Fibroblast of lung (primary cell): ENCODE measurements at places on chromosomes 4 and X.

GRCh38 chr4:111717921-111718320, 427.3 kb upstream of the FAM241A start:
- no peak overlapping the region for H3K4me3 ChIP-seq
- H3K36me3 ChIP-seq = no peaks in the 10 kb centered on the region
- DNase-seq = no peak
- H3K27me3 ChIP-seq = no peaks in the 10 kb centered on the region

DNA sequence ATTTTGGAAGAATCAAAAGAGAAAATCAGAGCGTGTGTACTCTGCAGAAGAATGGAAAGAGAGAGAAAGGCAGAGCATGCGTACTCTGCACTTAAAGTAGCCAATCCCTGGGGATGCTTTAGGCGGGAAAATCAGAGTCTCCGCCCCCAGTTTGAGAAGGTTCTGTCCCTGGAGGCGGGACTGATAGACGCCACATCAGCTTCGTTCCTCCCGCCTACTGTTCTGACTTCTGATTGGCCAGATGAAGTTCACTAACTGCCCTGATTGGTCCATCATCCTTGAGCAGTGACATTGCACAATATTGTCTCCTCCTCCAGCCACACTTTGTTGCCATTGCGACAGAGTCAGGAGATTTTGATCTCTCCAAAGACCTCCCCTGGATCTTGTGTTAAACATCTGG, 23.8 kb downstream of the SSX1 start:
- H3K4me1 ChIP-seq = no peaks in the 10 kb centered on the region
- DNase-seq = no peak
- no peaks in the 10 kb centered on the region for H3K27me3 ChIP-seq
- H3K36me3 ChIP-seq = no peaks in the 10 kb centered on the region
- no peak overlapping the region for H3K27ac ChIP-seq

GRCh38 chrX:96591421-96591820, 93.2 kb upstream of the DIAPH2 start:
- H3K4me1 ChIP-seq = no peaks in the 10 kb centered on the region
- no peak overlapping the region for H3K4me3 ChIP-seq
- no peaks in the 10 kb centered on the region for H3K36me3 ChIP-seq
- H3K27ac ChIP-seq = no peak overlapping the region

DNA sequence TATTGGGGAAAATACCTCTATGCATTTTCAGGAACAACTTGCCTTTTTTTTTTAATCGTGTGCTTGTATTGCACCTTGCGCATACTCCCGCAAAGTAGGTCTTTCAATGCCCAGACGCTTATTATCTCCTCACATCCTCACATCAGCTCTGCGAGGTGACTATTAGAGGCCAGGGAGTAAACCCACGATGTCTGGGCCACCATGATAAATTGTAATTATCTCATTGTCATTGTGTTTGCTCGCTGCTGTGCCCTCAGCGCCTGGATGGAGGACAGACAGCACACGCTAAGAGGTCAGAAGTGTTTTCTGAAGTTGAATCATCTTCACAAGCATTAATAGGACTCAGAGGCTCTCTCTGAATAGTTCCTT, 1.0 kb upstream of the RELL1 start:
- no peak overlapping the region for H3K27ac ChIP-seq
- H3K4me3 ChIP-seq = peak overlapping the region; percentile 64
- no peaks in the 10 kb centered on the region for H3K36me3 ChIP-seq
- DNase-seq = no peak

DNA sequence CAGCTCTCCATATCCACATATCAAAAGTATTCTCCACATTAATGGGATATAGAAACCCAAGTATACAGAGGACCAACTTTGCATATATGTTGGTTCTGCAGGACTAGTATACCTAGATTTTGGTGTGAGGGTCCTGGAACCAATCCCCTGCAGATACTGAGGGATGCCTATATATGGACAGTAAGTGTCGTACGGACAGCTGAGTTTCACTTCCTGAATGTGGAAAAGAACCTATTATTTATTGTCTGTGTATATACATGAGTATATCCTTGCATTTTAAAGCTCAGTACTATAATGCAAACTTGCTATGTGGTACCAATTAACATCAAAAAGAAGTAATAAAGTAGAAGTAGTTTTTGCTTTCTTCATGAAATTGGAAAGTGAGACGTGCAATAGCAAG, 101.9 kb downstream of the FBXW7 start:
- no peak overlapping the region for H3K27ac ChIP-seq
- no peak overlapping the region for H3K4me3 ChIP-seq
- no peak for DNase-seq

DNA sequence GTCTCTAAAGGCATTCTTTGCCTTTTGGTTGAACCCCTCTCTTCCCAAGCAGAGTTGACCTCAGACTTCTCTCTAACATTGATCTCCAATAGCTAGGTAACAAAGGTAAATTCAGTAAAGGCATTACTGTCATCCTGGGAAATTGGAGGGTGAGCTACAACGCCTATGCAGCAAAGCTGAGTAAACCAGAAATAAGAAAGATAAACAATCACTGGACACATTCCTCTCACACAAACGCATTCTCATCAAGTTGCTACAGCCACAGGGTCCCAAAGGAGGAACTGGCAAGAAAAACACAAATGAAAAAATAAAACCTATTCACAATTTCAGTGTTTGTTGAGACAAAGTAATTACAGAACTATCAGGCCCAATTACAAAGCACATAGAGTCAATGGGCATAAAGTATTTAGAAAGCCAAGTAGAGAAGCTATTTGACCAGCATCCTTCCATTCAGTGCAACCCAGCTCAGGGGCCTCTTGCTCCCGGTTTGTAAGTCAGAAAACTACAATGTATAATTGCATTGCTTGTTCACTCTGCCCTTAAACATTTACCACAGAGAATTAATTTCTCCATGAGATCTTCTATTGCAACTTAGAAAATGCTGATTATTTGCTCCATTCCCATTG, 967.7 kb downstream of the PCDH7 start:
- H3K27ac ChIP-seq = no peak overlapping the region
- H3K4me1 ChIP-seq = no peaks in the 10 kb centered on the region
- no peak overlapping the region for H3K4me3 ChIP-seq
- no peaks in the 10 kb centered on the region for H3K36me3 ChIP-seq
- no peaks in the 10 kb centered on the region for H3K27me3 ChIP-seq

DNA sequence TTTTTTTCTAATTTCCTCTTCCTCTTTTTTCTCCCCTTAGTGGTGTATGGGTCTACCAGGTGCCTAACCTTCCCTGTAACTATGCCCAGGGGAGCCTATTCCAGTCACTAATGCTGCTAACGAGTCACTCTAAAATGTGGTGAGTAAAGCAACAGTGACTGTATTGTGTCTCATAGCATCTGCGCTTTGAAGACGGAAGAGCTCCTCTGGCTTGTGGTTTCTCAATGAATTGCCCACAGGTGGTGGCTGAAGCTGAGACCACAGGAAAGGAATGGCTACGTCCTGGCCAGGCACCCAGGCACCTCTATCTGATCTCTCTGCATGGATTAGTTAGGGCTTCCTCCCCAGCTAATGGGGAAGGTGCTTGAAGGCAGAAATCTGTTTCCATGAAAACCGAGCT, 763.5 kb upstream of the FRG1 start:
- no peak for DNase-seq
- no peaks in the 10 kb centered on the region for H3K4me1 ChIP-seq

DNA sequence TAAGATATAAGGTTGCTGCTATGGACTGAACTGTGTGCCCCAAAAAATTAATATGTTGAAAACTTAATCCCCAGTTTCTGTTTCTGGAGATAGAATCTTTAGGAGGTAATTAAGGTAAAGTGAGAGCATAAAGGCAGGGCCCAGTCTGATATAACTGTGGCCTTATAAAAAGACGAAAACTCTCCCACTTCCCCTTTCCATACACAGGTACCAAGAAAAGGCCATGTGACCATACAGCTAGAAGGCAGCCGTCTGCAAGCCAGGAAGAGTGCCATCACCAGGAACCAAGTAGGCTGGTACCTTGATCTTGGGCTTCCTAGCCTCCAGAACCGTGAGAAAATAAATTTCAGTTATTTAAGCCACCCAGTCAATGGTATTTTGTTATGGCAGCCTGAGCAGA, 550.3 kb downstream of the SMARCA1 start:
- DNase-seq = no peak
- H3K36me3 ChIP-seq = no peaks in the 10 kb centered on the region
- H3K4me3 ChIP-seq = no peak overlapping the region
- no peaks in the 10 kb centered on the region for H3K4me1 ChIP-seq

GRCh38 chrX:30504309-30504708, 73.3 kb downstream of the TASL start:
- peak; percentile 56 for DNase-seq
- H3K36me3 ChIP-seq = no peaks in the 10 kb centered on the region
- H3K27ac ChIP-seq = no peak overlapping the region
- no peaks in the 10 kb centered on the region for H3K4me1 ChIP-seq
- H3K27me3 ChIP-seq = no peaks in the 10 kb centered on the region

DNA sequence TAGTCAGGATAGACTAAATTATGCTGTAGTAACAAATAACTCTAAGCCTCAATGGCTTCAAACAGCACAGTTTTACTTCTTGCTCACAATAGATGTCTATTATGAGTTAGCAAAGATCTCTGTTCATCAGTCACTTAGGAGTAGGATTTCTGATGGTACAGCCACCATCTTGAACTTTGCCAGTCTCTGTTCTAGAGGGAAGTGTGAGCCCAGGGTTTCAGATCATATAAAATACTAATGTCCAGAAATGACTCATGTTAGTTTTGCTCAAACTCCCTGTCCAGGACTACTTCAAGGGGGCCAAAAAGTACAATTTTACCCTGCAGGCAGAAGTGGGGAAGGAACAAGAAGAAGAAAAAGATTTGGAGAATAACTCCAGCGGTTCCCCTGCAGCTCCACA, 77.1 kb upstream of the LSM6 start:
- no peak for DNase-seq
- no peaks in the 10 kb centered on the region for H3K36me3 ChIP-seq

DNA sequence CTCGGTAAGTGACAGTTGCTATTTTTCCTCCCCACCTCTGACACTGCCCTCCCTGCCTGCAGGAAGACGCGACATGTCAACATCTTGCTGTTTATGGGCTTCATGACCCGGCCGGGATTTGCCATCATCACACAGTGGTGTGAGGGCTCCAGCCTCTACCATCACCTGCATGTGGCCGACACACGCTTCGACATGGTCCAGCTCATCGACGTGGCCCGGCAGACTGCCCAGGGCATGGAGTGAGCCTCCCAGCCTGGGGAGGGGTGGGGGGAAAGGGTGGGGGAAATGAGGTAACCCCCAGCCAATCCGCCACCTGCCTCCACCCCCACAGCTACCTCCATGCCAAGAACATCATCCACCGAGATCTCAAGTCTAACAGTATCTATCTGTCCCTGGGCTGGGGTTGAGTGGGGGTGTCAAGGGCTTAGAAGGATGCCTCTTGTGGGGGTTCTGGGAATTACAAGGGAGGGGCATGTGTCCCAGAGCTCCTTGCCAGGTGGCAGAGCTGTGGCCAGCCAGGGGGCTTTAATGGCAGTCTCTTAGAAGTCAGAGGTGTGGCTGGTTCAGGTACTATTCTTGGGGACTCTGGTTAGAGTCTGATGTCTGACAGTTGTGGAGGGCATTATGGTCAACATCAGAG, 7.8 kb downstream of the ARAF start:
- no peak for DNase-seq
- no peak overlapping the region for H3K27ac ChIP-seq
- H3K36me3 ChIP-seq = peaks cover 3% of the 10 kb centered on the region
- H3K27me3 ChIP-seq = no peaks in the 10 kb centered on the region
- H3K4me3 ChIP-seq = no peak overlapping the region

- H3K36me3 ChIP-seq = no peaks in the 10 kb centered on the region
- H3K4me1 ChIP-seq = no peaks in the 10 kb centered on the region
- no peak overlapping the region for H3K27ac ChIP-seq
- no peak for DNase-seq
- H3K27me3 ChIP-seq = no peaks in the 10 kb centered on the region
- H3K4me3 ChIP-seq = no peak overlapping the region
Observed at GRCh38 chr4:126427853-126428252, 1113.1 kb downstream of the FAT4 start.

DNA sequence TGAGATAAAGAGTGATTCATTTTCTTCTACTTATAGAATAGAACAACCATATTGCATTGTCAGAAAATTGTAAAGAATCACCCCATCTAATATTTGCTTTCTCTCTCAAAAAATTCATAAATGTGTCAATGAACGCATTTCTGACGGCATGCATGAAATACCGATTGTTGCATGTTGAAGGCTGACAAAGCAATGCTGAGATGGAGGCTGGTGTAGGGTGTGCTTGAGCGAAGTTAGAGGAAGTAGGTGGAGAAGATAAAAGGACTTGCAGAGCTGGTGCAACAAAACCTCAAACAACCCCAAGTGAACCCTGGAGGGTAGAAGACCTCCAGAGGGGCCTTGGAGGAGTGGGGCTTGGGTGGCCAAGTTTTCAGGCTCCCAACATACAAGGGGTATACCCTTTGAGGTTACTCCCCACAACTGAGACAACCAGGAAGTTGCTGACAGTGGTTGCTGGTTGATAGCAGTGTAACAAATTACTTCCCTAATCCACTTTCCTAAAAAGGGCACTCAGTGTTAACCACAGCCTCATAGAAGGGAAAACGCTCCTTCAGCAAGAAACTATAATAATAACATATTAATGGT, 452.7 kb downstream of the NLGN4X start:
- no peak for DNase-seq
- H3K4me1 ChIP-seq = no peaks in the 10 kb centered on the region
- no peak overlapping the region for H3K4me3 ChIP-seq
- H3K27ac ChIP-seq = no peak overlapping the region

GRCh38 chr4:128357286-128357685, 69.7 kb upstream of the PGRMC2 start:
- no peaks in the 10 kb centered on the region for H3K36me3 ChIP-seq
- DNase-seq = no peak
- H3K27ac ChIP-seq = peak overlapping the region; percentile 57
- peaks cover 22% of the 10 kb centered on the region for H3K4me1 ChIP-seq
- H3K4me3 ChIP-seq = no peak overlapping the region

DNA sequence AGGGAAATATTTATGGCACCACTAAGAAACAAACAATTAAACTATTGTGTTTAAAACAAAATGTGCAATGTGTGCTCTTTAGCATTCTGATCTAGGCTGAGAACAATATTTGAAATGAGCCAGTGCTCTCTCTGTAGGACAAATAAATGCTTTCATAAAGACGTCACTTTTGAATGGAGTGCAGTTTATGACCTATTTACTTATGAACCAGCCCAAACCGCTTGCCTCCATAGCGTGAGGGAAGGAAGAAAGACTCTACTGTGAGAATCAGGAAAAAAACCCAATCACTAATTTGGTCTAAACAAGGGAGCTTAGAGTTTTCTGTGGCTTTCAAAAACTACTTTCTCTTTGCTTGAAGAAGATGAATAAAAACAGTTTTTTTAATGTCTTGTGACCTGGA, 39.4 kb downstream of the SAT1 start:
- no peaks in the 10 kb centered on the region for H3K27me3 ChIP-seq
- no peak overlapping the region for H3K4me3 ChIP-seq
- no peaks in the 10 kb centered on the region for H3K4me1 ChIP-seq
- no peak overlapping the region for H3K27ac ChIP-seq
- H3K36me3 ChIP-seq = no peaks in the 10 kb centered on the region

- no peak overlapping the region for H3K27ac ChIP-seq
- peak; percentile 77 for DNase-seq
- H3K27me3 ChIP-seq = peaks cover 42% of the 10 kb centered on the region
Observed at GRCh38 chr4:84503495-84504437, 4.7 kb upstream of the NKX6-1 start.
